ENCODE measurements at places on chromosomes 6 and 20. TPM values are rescaled to one million over a fixed set of nuclear protein-coding genes. Genes with fewer than 3 reads are reported as not detected.

The BTN1A1 gene
- not detected for total RNA-seq

DNA sequence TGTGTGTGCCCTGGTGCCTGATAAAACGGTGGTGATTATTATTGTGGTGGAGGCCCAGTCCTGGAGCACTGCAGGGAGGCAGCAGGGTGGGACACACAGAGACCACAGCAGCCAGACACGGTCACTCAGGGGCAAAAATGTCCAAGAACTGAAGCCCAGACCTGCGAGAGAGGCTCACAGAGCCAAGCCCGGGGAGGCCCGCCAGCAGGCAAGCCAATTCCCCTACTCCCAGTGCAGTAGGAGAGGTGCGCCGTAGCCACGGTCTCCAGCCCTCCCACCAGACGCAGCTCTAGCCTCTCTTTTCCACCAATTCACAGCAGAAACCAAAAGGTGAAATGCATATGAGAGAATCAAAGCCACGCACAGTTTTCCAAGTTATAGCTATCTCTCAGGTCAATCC is 179.4 kb upstream of the TAB2 start:
- DNase-seq: no peak

DNA sequence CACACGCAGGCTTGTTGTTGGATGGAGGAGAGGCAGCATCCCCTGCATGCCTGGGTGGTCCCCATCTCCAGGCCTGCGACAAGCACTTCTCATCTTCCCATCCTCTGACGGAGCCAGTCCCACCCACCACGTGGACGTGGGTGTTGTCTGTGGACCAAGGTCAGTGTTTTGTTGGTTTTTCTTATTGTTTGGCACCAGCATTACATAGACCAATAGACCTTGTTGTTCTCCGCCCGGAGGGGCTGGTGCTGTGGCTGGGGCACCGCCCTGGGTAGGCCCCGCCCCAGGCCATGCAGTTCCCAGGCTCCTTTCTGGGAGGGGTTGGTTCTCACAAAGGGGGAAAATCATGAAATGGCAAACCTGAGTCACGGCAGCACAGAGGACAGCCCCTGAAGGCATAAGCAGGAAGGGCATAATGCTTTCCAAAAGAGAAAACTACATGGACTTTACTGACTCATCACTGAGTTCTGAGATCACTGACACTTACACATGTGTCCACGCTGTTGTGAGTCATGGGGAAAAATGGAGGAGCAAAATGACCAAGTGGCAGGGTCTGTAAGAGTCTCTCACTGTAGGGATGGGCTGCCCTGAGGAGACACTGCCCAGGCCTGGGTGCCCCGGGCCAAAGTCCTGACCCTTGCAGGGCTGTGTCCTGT is 90.8 kb downstream of the THBS2 start:
- DNase-seq: no peak

- no peak for DNase-seq
These were observed 275.8 kb upstream of the PRDM1 start for GRCh38 chr6:105810105-105810921.

- no peak for DNase-seq
These were observed 12.6 kb upstream of the DEFB113 start for GRCh38 chr6:49982046-49982445.

The C4B gene
- total RNA-seq: 8.6 TPM
